ENCODE measurements at places on chromosomes 5 and 9. TPM values are rescaled to one million over a fixed set of nuclear protein-coding genes. Genes with fewer than 3 reads are reported as not detected.
A peak's percentile ranks its signal among the peaks of the same experiment; 100 is the strongest.

DNA sequence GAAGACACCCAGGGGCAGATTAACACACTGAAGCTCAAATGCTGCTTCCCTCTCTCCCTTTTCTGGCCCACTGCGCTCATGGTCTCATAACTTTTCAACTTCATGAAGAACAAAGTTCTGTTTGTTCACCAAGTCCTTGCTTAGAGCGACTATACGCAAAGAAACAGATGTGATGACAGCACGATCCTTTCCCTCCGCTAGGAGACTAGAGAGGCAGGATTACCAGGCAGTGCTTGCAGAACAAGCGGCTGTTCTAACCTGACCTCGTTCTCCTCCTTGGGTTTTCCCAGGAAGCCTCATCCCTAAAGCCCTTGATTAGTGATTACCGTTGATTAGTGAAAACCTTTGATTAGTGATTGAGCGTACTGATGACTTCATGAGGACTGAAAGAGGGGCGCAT lies 649.9 kb downstream of the IRX1 start:
- DNase-seq, result no peak

DNA sequence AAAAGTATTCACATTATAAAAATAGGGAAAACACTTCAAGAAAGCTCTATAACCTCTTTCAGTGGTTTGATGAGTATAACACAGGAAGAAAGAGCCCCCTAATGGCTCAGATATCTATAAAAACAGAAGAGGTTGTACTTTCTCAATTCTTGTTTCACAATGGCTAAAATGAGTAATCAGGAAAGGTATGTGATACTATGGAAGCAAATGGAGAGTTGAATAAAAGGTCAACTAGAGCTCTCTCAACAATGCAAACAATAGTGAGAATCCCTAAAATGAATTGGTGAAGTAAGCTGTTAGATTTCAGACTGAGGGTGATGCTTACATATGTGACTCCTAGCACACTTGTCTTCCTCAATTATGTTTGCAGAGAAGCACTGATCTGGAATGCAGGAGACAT lies 584.6 kb upstream of the CDH18 start:
- peak; percentile 18 for DNase-seq

DNA sequence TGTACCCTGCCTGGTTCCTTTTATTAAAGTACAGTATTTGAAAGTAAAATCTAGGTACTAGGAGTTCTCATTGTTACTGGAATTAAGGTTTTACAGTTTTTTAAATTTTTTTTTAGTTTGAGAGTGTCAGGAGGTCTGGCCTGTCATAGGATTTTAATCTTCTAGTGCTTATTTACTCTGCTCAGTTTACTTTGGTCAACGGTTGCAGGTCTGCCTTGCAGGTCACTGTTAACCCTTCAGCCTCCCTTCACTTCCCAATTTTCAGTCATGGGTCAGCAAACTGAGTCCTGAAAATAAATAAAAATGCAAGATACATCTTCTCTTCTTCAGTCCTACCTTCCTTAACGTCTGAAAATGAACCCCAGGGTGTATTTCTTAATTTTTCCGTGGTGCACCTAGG lies 18.8 kb upstream of the PTBP3 start:
- DNase-seq, result no peak

DNA sequence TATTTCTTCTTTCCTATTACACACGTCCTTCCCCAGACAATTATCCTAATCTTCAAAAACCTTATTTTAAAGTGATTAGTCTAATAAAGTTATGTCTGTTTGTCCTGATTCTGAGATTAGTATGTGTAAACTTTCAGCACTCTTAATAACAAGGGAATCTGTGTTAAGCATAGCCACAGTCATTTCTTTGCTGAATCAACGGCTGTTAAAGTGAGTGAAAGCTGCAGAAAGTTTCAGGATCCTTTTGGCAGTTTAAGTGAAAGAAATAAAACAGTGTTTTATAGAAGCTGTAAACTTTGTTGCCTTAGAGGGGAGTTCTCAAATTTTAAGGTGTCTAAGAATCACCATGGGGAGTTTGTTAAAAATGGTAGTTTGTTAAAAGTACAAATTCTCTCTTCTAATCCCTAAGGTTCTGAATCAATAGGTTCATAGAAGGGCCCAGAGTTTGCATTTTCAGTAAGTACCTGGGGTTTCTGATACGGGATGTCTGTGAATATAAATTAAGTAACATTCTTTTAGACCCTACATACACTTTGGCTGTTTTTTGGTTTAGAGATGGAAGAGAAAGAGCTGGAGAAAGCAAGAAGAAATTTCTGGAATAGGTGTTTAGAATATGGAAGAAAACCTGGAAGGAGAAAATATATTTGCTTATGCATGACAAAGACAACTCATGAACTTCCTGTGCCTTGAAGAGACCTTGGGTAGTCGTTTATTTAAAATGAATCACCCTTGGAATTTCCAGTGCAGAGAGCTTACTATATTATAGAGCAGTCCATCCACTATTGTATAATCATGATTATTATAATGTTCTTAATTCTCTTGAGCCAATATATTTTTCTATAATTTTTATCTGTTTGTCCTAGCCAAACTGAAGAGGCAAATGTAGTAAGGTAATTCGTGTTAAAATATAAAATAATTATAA lies 45.7 kb downstream of the SCAMP1 start:
- DNase-seq, result no peak

DNA sequence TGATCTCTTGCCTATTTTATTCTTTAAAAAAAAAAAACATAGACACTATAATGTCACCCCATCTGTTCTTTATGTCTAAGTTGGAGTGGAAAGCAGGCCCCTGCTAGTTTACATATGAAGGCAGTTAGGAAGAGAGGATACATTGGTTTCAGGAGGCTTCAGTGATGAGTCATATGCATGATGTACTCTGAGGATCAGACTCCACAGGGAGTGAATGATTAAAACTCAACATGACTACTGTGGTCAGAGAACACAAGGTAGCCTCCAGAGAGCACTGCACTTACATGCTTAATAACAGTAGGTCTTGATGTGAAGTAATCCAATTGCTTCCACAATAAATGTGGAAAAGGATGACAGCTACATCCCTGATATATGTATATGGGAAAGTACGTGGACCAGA lies 22.7 kb upstream of the FSTL4 start:
- DNase-seq, result no peak

GRCh38 chr5:66904189-66904588 lies 292.4 kb downstream of the CD180 start:
- DNase-seq, result no peak

GRCh38 chr9:38346811-38347210 lies 45.7 kb upstream of the ALDH1B1 start:
- no peak for DNase-seq

GRCh38 chr5:149886692-149887470 lies 57.7 kb downstream of the PDE6A start:
- DNase-seq, result no peak

GRCh38 chr9:26058111-26058895 lies 380.1 kb upstream of the TUSC1 start:
- DNase-seq, result no peak

DNA sequence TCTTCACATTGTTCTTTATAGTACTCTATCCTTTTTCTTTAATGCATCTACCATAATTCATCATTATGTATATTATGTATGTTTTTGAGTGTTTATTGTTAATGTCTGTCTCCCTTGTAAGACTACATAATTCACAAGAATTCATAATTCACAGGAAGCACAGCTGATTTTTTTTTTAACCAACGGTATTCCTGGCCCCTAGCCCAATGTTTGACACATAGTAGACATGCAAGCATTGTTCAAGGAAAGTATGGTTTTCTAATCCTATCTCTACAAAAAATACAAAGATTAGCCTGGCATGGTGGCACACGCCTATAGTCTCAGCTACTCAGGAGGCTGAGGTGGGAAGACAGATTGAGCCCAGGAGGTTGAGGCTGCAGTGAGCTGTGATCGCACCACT lies 160.6 kb downstream of the PPP2R2B start:
- no peak for DNase-seq

- DNase-seq, result peak; percentile 28
Measured at GRCh38 chr9:16515207-16515606, 355.3 kb downstream of the BNC2 start.

GRCh38 chr5:96816411-96816939 lies 8.7 kb upstream of the ERAP1 start:
- no peak for DNase-seq

GRCh38 chr5:35408146-35408545 lies 177.9 kb upstream of the PRLR start:
- no peak for DNase-seq

DNA sequence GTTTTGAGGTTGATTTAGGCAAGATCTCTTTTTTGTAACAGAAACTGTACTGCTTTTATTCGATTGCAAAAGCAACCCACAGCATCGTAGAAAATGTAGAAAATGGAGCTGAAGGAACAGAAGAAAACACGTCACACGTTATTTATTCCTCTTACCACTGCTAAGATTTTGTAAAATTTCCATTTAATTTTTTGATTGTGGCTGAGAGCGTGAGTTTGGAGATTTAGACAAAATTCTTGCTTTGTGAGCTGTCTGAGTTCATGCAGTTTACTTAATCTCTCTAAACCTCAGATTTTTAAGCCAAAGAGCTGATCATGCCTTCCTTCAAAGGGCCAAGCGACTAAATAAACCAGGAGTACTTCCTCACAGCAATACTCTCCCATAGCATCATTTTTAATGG lies 24.8 kb downstream of the DPYSL3 start:
- DNase-seq, result no peak

DNA sequence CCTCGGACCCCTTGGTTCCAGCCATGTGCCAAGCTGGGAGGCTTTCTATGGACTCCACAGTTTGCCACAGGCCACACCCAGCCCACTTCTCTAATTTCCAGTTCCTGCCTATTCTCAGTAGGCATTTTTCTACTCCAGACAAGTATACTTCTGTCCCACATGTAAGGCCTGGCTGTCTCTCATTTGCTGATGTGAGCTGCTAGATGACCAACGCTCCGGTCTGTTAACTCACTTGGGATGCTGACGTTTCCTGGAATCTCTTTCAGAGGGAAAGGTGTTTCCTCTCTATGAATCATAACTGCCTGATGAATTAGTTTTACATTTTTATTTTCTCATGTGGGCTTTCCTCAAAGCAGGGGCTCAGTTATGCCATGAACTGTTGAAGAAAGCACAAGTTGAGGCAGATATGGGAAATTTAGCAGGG lies 36.3 kb downstream of the ERGIC1 start:
- DNase-seq, result no peak

DNA sequence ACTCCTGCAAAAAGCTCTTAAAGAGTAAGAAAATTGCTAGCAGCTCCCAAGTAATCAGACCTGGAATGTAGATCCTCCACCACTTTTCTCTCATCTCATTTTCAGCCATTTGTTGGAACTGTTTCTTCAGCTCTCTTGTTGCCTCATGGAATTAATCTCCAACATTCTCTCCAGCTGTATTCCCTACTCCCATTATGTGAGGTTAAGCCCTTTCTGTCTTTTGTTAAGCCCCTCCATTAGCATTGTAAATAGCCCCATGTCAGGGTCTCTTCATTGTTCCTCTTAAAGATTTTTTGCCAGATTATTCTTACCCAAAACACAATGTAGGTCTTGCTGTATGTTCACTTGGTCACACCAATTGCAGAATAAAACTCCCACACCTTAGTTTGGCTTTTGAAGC lies 119.8 kb downstream of the PLPPR1 start:
- no peak for DNase-seq

DNA sequence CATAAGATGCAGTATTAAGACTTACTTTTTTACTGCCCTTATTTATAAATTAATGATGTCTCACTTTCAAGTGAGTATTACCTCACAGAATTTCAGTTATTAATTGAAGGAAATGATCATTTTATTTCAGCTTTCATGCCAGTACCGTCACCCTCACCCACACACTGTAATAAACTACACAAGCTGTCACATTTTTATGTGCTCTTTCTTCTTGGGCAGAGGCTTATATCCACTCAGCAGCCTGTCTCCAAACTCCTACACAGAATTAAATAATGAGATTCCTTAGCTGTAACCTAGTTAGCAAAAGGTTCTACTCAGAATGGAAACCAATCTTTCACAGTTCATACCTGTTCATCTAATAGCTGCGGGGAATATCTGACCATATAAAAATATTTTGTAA lies 1915.8 kb upstream of the CDH6 start:
- DNase-seq, result no peak

- DNase-seq, result peak; percentile 74
Measured at GRCh38 chr5:79020861-79021561, 35.9 kb upstream of the ARSB start.

DNA sequence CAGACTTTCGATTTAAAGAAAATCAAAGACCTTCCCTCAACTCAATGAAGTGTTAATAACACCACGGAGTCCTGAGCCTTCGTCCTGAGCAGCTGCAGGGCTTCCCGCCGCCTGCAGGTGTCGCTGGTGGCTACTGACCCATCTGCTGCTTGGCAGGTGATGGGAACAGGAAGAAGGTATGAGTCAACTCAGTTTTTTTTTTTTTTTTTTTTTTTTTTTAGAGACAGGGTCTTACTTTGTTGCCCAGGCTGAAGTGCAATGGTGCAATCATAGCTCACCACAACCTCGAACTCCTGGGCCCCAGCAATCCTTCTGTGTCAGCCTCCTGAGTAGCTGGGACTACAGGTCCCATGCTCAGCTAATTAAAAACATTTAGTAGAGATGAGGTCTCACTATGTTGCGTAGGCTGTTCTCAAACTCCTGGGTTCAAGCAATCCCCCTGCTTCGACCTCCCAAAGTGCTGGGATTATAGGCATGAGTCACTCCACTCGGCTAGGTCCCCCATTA lies 185.7 kb upstream of the IL12B start:
- DNase-seq, result peak; percentile 70

GRCh38 chr9:79477241-79477840 lies 94.4 kb upstream of the TLE4 start:
- no peak for DNase-seq

GRCh38 chr5:142772446-142773293 lies 2.5 kb downstream of the ARHGAP26 start:
- no peak for DNase-seq

GRCh38 chr5:625516-625915 lies 13.4 kb downstream of the CEP72 start:
- DNase-seq, result no peak

ELAVL2 gene
- total RNA-seq, result 0.35 TPM

LOX gene
- 9.2 TPM for total RNA-seq

CXCL14 gene
- 104 TPM for total RNA-seq

CERCAM gene
- 25.5 TPM for total RNA-seq

CDHR2 gene
- total RNA-seq, result 4.2 TPM

SLCO6A1 gene
- not detected for total RNA-seq

TTC39B gene
- 22.0 TPM for total RNA-seq

LRRC26 gene
- 0.25 TPM for total RNA-seq

FOXD4 gene
- total RNA-seq, result 0.60 TPM

PHYHD1 gene
- total RNA-seq, result 59.0 TPM

RLN2 gene
- total RNA-seq, result 1.1 TPM

LARP1 gene
- total RNA-seq, result 155 TPM

PCA3 gene
- not detected for total RNA-seq

CDC42SE2 gene
- total RNA-seq, result 90.7 TPM

EGR1 gene
- 68.6 TPM for total RNA-seq

CRHBP gene
- 8.6 TPM for total RNA-seq

Data from kidney (tissue), 22 donors.